ENCODE measurements at places on chromosomes 5 and 9. TPM values are rescaled to one million over a fixed set of nuclear protein-coding genes. Genes with fewer than 3 reads are reported as not detected.

The SV2C gene
- 0.19 TPM for total RNA-seq

DNA sequence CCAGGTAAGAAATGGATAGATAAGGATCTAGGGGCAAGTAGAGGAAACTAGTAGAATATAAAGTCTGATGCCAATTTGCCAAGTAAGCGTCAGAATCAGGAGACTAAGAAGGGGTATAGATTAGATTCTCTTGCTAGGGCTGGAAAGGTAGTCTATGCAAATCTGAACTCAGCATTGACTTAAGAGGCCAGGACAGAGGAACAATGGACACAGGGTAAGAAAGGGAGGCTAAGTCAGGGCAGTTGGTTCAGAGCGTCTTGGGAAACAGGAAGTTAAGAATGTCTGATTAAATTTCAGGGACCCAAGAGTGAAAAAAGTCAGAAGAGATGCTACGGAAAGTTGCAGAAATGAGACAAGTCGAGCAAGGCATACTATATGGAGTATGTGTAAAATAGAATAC is 263.2 kb upstream of the HAPLN1 start:
- no peaks in the 10 kb centered on the region for H3K36me3 ChIP-seq
- no peaks in the 10 kb centered on the region for H3K4me1 ChIP-seq
- H3K27ac ChIP-seq, result no peak overlapping the region
- H3K27me3 ChIP-seq, result no peaks in the 10 kb centered on the region

- H3K4me1 ChIP-seq, result no peaks in the 10 kb centered on the region
- no peak for DNase-seq
- no peak overlapping the region for H3K27ac ChIP-seq
- peaks cover 19% of the 10 kb centered on the region for H3K27me3 ChIP-seq
- no peak overlapping the region for H3K4me3 ChIP-seq
These were observed 29.8 kb downstream of the PCDHAC2 start for GRCh38 chr5:140996060-140996459.

The HSPB3 gene
- total RNA-seq, result not detected

- H3K27me3 ChIP-seq, result peaks cover 16% of the 10 kb centered on the region
- H3K27ac ChIP-seq, result no peak overlapping the region
- peaks cover 22% of the 10 kb centered on the region for H3K4me1 ChIP-seq
- H3K4me3 ChIP-seq, result no peak overlapping the region
- peaks cover 30% of the 10 kb centered on the region for H3K36me3 ChIP-seq
These were observed 3.9 kb downstream of the LCN8 start for GRCh38 chr9:136754059-136754572.

- DNase-seq, result no peak
- no peaks in the 10 kb centered on the region for H3K27me3 ChIP-seq
- H3K4me1 ChIP-seq, result peaks cover 3% of the 10 kb centered on the region
These were observed 3.4 kb downstream of the MAMDC4 start for GRCh38 chr9:136855461-136856078.

DNA sequence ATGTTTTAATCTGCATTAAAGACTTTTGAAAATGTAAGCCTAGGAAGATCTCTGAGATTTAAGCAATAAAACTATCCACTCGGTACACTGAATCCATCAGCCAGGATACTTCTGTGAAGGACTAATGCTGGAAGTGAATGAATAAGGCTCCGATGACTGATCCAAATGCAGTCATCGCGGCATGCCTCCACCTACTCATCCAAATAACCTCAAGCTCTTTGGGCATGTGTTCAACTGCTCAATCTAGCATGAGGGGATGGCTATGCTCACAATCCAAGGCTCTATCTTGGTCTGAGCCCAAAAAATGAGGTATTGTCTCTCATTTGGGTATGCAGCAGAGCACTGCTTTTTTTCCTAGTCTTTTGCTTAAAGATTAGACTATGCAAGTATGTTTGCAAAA is 19.2 kb downstream of the MARCHF3 start:
- no peak overlapping the region for H3K27ac ChIP-seq
- no peak overlapping the region for H3K4me3 ChIP-seq
- no peak for DNase-seq
- H3K4me1 ChIP-seq, result peaks cover 47% of the 10 kb centered on the region
- no peaks in the 10 kb centered on the region for H3K27me3 ChIP-seq
